ENCODE measurements at places on chromosomes 2 and 18.

DNA sequence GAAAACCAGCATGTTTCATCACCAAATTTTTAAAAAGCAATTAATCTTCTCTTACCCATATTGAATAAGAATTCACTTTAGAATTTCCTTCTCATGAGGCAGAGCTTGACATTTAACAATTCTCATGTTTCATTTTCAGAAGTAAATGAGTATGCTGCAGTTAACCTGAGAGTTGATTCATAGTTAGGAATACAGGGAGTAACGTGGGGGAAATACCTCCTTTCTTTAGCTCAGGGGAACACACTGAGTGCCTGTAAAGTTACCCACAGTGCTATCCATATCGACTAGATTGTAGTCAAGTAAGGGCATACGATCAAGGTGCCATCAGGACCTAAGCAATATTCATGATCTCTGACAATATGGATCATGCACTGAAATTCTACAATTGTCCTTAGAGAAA lies 38.9 kb upstream of the ATIC start:
- DNase-seq: no peak

GRCh38 chr2:1837022-1837421 lies 92.7 kb upstream of the PXDN start:
- peak; percentile 65 for DNase-seq

DNA sequence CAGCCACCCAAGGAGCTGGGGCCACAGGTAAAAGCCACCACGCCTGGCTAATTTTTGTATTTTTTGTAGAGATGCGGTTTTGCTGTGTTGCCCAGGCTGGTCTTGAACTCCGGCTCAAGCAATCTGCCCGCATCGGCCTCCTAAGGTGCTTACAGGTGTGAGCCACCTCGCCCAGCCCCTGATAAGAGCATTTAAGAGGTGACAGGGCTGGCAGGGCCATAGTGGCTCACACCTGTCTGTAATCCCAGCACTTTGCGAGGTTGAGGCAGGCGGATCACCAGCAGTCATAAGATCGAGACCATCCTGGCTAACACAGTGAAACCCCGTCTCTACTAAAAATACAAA lies 9.0 kb upstream of the CNNM3 start:
- no peak for DNase-seq

DNA sequence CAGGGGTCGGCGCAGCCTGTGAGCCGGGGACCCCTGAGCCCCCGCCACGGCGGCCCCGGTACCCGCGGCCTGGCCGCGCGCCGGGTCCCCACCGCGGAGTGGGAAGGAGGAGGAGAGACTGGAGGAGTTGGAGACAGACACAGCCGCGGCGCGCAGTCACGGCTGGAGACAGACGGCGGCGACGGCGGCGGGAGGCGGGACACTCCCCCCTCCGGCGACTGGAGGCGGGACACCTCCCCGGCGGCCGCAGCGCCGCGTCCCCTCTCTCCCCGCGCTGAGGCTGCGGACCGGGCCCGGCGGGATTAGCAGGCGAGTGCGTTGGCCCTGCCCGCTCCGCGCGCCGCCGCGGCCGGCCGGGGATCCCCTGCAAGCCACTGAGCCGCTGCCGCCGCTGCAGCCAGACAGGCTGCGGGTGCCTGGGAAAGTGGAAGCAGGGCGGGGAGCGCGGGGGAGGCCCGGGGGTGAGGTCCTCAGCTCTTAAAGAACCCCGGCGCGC lies 1.0 kb upstream of the LDLRAD4 start:
- peak; percentile 72 for DNase-seq

- DNase-seq: no peak
Observed at GRCh38 chr2:42241517-42241916, 72.4 kb downstream of the EML4 start.

DNA sequence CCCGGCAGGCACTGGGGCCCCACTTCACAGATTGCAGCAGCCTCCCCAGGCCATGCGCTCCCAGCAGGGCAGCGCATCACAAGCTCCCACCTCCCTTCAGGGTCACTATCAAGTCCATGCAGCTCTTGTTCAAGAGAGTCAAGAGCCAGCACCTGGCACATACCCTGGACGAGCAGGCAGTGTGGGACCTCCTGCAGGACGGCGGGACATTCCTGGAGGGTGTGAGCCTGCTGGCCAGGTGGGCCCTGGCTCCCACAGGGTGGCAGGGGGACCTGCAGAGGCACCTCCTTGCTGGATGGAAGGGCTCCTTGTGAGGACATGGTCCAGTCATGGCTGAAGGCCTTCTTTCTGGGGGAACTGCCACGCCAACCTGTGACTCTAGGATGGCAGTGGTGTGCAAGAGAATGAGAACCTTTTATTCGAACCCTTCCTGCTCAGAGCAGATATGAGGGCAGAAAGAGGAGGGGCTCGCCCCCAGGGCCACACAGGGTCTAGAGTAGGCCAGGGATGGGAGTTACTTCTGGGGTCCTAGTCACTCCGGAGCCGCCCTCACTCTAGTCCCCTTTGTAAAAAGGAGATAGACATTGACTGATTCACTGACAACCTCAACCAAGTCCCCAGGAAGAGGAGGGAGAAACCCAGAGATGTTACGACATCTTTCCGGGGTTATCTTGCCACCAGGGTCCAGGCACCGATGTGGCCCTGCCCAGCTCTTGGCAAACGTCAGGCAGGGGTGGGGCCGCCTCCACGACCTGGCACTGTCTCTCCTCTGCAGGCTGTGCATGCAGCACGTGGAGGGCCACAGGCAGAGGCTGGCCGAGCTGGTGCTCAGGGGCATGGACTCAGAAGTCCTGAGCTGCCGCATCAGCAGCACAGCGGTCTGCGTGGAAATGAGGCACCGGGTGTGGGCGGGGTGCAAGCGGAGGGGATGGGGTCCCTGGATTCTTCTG lies 31.3 kb downstream of the HJURP start:
- no peak for DNase-seq

DNA sequence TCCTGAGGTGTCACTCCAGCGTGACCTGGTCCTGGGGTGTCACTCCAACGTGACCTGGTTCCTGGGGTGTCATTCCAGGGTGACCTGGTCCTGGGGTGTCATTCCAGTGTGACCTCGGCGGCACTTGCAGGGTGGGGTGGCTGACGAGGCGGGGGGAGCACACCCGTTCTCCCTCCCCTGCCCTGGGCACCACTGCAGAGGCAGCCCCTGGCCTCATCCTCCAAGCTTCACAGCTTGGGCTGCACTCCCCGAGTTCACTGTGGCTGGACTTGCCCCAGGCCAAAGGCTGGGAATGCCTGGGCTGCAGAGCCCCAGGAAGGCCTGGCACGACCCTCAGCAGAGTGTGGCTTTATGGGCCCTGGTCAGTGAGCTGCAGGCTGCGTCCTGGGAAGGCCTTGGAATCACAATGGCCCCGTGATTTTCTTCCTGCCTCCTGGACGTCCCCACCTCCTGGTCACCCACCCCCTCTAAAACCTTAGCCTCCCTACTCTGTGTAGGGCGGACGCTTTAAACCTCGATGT lies 88.3 kb downstream of the NFATC1 start:
- peak; percentile 31 for DNase-seq

GRCh38 chr2:122478771-122479170 lies 723.3 kb downstream of the TSN start:
- DNase-seq: no peak

GRCh38 chr2:96024336-96025193 lies 10.2 kb downstream of the GPAT2 start:
- DNase-seq: peak; percentile 20

DNA sequence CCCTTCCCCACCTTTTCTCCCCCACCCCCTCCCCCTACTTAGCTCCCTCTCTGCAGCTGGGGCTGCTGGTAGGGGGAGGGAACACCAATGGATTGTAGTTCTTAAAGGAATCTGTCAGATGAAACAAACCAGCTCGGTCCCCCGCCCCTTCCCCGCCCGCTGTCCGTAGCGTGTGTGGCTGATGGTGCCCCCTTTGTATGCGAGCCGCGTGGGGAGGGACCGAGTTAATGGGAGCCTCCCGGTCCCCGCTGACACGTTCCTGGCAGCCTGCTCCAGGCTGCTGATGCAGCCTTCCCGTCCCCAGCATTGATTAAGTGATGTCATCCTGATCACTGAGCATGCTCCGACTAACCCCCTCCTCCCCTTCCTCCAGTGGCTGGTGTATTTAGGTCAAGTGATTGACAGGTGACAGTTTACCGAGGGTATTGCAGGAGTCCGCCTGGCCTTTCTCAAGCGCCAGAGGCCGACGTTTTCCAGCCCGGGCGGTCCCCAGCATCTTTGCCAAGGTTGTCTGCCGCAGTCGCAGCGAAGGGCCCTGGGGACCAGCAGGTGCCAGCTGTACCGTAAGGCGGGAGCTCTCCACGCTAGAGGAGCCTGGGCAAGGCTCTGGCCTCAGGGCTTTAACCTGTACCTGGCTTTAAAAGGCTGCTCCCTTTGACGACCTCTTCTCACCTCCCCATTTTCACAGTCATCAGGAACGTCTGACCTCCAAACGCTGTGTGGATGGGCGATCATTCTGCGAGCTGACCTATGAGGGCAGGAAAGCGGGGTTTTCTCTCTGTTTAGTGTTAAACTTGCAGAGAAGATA lies 1.8 kb downstream of the KIF5C start:
- peak; percentile 80 for DNase-seq

Data from iPS-NIHi11 (cell line).